ENCODE measurements at places on chromosomes 1 and 21. TPM values are rescaled to one million over a fixed set of nuclear protein-coding genes. Genes with fewer than 3 reads are reported as not detected.
A peak's percentile ranks its signal among the peaks of the same experiment; 100 is the strongest.

DNA sequence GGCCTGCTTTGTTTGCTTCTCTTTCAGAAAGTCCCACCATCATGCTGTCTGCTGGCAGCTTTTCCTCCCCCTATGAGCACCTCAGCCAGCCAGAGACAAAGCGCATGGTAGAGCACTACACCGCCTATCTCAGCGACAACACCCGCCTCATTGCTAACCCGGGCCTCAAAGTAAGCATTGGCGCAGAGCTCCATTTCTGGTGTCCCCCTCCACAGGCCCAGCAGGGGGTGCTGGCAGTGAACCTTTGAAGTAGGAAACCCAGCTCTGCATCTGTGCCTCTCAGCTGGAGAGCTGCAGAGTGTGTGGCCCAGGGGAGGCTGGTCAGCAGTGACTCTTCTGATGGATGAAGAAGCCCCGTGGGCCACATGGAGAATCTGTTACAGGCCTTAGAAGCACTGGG is 81.2 kb upstream of the RAVER2 start:
- peak; percentile 21 for DNase-seq

GRCh38 chr1:35499652-35500176 is 57.5 kb downstream of the KIAA0319L start:
- no peak for DNase-seq

The RXFP4 gene
- 0.15 TPM for polyA plus RNA-seq

The CYP4A22 gene
- 0.06 TPM for polyA plus RNA-seq

GRCh38 chr21:25115021-25115420 is 492.3 kb downstream of the MRPL39 start:
- DNase-seq = no peak

Measured in left lung (tissue), 14 donors.